Activated naive CD8-positive, alpha-beta T cell treated with anti-CD3 and anti-CD28 coated beads, Interleukin-2, amount 50 U/mL, for 24 hours (primary cell): ENCODE measurements at places on chromosomes 4 and X.

GRCh38 chr4:149441338-149441737 is 374.3 kb downstream of the IQCM start:
- no peak for DNase-seq

DNA sequence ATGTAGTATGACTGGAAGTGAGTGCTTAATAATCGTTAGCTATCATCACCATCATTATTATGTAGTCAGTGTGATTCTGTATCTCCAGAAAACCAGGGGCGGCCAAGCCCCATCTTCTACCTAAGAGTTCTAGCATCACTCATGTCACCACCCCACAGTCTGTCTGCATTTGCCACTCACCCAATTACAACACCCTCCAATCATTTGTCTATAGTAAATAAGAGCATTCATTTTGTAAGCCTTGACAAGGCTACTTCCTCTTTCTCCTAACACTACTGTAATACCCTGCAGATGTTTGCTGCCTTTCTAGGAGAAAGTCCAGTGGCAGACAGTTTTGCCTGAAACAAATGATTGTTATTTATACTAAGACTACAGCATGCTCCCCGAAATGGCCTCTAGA is 15.8 kb upstream of the IL21 start:
- DNase-seq = no peak

DNA sequence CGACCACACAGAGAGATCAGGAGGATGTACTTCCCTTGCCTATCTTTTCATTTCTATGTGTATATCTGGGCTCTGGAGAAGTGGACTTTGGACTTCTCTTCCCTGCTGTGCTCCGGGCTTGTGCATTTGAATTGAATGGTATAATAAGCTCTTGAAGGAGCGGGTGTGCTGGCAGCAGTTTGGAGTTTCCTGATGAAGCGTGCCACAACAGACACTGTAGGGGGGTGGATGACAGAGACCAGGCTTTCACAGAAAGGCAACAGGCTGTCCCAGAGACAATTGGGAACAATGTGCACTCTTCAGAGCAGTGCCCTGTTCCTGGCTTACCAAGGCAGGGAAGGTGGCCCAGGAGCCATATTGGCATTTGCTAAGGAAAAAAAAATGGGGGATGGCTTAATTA is 170.1 kb downstream of the FRMPD4 start:
- no peak for DNase-seq

DNA sequence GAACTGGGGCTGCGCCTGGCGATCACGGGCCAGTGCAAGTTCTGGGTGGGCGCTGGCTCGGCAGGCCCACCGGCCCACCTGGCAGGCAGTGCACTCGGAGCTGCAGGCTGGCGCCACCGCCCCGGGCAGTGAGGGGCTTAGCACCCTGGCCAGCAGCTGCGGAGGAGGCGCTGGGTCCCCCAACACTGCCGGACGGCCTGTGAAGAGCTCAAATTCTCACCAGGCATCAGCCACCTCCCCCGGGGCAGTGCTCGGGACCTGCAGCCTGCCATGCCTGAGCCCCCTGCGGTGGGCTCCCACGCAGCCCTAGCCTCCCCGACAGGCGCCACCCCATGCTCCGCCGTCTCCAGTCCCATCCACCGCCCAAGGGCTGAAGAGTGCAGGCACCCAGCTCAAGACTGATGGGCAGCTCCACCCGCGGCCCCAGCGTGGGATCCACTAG is 7.1 kb upstream of the ZNF330 start:
- DNase-seq = no peak

GRCh38 chrX:68941385-68941952 is 112.6 kb downstream of the EFNB1 start:
- no peak for DNase-seq

DNA sequence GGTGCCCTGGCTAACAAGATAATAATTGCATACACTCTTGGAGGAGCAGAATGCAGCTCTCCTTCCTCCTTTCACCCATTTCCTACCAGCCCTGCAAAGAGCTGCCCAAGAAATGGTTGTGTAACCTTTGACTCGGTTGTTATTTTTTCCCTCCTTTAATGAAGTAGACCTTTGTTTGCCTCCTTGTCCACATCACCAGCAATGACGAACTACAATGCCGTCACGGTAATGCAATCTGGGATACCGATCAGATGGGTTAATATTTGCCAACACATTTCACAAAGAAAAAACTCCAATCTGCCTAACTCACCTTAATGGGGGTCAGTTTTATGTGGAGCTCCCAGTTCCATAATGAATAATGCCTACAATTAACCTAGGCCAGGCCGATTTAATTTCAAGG is 32.0 kb downstream of the GPRIN3 start:
- no peak for DNase-seq

DNA sequence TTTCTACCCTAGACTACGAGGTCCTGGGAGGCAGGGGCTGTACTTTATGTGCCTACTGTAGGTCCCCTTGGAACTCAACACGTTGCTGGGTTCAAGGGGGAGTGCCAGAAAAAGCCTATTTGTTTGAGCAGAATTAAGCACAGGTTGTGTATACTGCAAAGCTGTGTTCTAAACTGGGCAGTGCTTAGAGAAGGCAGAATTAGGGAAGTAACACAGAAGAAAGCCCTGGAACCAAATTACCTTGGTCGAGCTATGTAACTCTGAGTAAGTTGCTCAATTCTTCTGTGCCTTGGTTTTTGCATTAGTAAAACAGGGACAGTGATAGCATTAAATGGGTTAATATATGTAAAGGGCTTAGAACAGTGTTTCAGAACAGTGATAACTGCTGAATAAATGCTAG is 245.0 kb upstream of the SFRP2 start:
- no peak for DNase-seq

GRCh38 chrX:37083880-37084279 is 75.7 kb downstream of the FAM47C start:
- no peak for DNase-seq

DNA sequence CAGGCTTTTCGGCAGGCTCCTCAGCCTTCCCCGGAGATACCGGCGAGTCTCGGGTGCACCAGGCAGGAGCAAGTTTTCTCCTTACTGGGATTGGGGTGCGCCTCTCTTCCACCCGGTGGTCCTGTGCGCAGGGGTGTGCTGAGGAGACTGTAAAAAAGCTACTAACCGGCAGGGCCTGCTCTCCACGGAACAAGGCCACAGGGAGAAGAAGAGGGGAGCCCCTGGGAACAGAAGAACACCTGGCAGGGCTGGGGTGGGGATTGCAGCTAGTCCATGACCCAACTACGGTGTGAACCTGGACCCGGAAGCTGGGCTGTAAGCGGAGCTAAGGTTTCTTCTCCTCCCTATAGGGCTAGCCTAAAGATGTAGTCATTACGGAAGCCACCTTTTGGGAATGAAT is 17.7 kb upstream of the ZIC3 start:
- no peak for DNase-seq

- no peak for DNase-seq
These were observed 88.9 kb downstream of the ALPK1 start for GRCh38 chr4:112386071-112386470.

DNA sequence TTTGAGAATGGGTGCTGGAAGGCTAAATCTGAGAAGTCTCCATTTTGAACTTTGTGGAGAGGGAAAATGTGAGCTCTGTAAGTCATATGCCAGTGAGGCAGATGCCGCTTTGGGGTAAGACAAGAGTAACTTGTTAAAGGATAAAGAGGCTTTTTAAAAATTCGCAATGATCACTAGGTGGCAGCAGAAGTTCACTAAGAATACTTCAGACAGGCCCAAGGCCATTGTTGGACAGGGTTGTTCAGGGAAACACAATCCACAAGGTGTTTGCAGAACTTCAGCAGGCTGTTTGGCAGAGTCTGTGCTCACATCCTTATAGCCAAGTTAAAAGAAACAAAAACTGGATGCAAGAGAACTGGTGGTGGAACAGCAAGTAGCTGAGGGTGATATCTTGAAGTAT is 13.7 kb upstream of the PIGA start:
- DNase-seq = no peak

DNA sequence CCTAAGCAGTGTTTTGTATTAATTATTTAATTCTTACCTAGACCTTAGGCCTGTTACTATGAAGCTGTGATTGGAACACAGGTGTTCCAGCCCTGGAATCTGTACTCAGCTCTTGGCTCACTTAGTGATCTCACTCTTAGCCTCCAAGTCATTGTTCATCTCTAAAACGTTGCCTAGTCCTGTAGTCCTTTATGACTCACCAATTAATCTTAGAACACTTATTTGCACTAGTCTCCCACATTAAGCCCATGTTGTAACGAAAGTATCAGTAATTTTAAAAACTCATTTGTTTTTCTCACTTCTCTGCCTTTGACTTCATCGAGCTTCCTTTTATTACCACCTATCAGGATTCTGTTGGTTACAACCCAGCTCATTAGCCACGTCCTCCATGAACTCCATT is 1224.7 kb upstream of the TENM3 start:
- no peak for DNase-seq

DNA sequence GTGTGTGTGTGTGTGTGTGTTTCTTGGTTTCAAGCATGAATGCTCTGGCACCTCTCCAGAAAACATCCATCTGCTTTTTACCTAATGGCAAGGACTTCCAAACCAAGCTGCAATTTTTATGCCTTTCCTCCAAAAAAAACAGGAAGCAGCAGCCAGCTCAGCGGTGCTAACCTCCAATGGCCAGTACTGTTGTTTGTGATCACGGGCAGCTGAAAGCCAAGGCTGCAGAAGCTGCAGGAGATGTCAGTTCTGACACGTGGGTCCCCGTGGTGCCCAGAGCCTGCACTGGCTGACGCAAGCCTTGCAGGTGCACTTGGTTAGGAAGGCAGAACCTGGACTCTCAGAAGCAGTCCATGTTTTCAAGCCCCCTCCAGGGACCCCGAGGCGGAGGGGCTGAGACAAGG is 313.6 kb upstream of the DDX53 start:
- no peak for DNase-seq

DNA sequence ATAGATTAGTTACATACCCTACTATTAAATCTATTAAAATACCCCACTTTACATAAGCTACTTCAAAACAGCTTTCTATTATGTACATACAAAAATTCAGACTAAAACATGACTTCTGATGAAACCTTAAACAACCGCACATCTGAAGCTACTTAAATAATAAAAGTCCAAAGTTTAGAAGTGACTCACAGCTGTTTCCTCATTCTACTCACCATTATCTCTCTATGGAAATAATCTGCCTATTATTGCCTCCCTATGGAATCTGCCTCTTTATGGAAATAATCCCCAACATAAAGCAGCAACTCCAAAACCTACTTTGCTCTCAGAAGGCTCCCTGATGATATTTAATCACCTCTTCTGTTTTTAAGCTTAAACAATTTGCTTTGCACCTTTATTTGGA is 15.7 kb upstream of the BANK1 start:
- DNase-seq = no peak

DNA sequence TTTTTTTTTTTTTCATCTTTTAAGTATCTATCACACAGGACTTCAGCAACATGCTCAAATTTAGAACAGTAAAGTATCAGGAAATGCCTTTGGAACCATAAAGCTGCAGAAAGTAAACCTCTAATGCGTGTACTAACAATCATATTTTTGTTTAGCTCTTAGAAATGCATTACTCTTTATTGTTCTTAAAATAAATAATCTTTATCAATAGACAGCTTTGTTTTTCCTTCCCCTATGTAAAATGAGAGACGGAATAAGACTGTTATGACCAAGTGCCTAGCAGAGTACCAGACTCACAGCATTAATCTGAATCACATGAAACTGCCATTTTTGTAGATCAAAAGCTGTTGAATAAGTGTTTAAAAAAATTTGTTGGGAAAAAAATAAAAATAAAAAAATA is 50.5 kb upstream of the COL25A1 start:
- DNase-seq = no peak

- no peak for DNase-seq
These were observed 894.0 kb upstream of the FRG1 start for GRCh38 chr4:189046642-189047041.

GRCh38 chrX:45697591-45697990 is 496.9 kb upstream of the DIPK2B start:
- DNase-seq = no peak

DNA sequence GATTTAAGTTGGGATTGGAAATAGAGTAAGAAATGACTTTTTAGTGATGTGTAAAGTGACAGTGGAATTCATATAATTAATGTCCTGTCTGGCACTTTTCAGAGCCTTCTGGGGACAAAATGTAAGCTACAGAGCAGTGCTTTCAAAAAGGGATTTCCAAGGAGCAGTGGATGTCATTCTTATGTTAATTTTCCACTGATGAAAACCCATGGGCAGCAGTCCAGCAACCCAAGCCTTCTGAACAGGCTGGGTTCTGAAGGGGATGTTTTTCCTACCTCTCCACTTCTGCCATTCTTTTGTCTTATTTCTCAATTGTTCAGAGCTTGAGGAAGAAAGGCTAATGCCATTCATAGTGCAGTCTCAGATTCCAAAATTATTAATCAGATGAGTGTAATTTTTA is 717.6 kb upstream of the HS3ST1 start:
- no peak for DNase-seq

DNA sequence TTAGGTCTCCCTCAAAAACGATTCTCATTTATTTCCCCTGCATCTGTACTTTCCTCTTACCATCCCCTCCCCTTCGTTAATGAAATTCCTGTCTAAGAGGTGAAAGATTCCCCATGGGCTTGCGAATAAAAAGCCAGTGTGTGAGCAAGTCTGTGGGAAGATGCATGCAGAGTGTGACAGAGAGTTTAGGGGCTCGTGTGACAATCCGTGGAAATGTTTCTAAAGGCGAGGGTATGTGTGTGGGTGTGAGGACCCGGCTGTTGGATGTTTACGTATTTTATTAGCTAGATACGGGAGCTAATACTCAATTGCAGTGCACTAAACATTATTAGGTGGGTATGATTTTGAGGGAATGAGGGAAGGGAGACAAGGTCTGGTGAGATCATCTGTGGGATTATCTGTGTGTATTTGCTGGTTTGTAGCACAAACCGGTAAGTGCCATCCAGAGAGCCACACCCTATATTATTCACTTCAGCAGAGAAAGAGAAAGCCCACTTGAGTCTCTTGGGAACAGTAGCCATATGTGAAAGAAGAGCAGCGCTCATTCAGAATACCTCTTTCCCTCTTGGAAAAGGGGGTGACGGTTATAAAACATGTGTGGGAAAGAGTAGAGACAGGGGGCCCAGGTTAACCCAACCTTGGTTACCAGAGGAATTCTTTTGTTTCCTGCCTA is 893 bp upstream of the HOPX start:
- DNase-seq = no peak

GRCh38 chr4:89416960-89417359 is 109.4 kb upstream of the GPRIN3 start:
- no peak for DNase-seq

DNA sequence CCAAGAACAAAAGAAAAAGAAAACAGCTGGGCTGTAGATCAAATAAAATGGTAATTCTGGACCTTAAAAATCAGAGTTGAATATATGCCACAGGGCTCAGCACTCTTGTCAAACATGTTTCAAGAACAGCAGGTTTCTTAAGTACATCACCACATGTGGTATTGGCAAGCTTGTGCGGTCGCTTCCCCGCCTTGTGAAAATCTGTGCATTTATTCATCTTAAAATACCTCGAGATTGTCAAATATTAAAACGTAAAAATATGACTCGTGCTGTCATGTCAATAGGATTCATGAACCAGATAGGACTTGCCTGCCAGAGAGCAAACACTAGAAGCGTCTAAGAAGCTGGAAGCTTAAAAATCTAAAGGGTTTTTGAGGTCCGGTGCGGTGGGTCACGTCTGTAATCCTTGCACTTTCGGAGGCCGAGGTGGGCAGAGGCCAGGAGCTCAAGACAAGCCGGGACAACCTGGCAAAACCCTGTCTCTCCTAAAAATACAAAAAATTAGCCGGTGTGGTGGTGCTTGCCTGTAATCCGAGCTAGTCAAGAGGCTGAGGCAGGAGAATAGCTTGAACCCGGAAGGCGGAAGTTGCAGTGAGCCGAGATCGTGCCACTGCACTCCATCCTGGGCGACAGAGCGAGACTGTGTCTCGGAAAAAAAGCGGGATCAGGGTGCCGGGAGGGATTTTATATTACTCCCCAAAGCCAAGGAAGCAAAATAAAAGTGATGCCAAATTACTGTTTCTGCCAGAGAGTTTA is 40.2 kb upstream of the TMEM154 start:
- no peak for DNase-seq
